Epithelial cell of prostate (primary cell): ENCODE measurements at places on chromosomes 11 and 22.

DNA sequence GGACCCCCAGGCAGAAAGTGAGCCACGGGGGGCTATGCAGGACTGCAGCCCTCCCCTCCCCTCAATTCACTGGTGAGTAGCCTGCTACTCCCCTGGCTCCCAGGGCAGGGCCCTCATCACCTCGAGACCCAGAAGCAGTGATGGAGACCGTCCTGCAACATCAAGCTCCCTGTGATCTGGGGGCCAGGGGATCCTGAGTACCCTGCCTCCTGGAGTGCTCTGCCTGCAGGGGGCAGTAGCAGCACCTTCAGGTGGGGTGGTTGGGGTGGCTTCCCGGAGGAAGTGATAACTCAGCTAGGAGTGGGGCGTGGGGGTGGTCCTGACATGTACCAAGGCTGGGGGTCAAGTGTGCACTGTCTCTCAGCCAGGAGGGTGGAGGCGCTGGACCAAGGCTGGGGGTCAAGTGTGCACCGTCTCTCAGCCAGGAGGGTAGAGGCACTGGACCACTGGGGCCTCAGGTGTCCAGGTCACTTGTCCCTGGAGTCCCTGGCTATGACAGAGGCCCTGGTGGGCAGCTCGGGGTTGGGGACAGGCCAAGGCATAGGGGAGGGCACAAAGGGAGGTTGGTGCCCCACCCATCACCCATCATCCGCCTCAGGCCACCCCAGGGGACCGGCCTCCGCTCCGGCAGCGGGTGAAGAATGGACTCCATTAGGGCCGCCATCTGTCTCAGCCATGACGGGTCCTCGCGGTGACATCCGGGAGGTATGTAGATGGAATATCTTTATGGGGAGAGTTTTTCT, 9.4 kb downstream of the RTN4R start:
- DNase-seq = no peak

DNA sequence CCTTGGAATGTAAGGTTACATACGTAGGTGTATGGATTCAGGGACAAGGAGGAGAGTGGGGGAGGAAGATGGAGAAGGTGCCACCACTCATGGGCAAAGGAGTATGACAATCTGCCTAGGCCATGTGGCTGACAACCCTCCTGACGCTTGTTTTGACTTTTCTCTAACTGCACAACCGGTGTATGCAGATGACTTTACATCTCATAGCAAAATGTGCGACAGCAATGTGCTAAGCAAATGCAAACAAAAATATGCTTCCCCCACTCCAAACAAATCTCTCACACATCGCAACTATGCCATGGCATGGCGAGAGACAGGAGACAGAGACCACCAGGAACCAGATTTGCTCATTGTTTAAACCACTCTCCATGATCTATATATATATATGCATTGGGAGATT, 191.8 kb downstream of the BLID start:
- no peak for DNase-seq

GRCh38 chr11:79949574-79949973, 508.7 kb upstream of the TENM4 start:
- DNase-seq = no peak

DNA sequence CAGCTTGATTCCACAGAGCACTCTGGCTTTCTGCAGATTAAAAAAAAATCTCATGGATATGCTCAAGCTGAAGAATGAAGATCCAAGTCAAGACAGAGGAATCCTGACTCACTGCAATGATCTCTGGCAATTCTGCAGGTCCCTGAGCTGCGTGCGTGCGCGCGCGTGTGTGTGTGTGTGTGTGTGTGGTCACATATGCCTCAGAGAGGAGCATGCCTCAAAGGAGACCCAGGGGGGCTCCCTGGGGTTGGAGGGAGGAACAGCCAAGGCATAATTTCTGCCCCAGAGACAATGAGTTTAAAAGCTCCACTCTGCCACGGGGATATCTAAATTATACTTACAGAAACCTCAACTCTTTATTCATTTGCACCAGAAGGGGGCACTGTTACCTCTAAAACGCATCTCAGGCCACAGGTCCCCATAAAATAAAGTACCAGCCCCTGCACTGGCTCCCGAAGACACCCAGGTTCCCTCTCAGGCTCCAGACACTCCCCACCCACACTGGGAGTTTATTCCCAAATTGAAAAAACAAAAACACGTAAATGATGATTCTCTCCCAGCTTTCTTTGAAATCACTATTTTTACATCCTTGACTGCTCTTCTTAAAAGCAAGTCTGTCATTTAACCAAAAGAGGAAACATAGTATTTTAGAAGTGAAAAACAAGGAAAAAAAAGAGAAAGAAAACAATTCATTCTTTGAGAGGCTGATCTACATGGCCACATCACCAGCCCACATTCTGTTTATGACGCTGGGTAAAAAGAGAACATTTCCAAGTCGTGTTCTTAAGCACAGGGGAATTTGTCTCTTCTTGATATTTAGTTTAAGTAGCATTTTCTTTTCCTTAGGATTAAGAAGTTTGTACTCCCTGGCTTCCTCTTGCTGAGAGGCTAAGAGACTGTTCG, 401.0 kb downstream of the LARGE1 start:
- DNase-seq = no peak

DNA sequence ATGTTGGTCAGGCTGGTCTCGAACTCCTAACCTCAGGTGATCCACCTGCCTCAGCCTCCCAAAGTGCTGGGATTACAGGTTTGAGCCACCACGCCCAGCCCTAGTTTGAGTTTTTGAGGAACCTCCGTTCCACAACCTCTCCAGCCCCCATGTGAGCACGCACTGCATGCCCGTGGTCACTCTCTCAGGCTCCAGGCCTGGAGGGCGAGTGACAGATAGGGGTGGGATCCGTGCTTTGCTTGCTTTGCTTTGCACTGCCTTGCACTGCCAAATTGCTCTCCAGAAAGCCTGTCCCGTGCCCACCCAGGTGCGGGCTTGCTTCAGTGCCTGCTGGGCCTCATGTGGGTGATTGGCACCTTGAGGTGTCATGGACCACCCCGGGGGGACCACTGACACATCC, 29.9 kb downstream of the FGF4 start:
- DNase-seq = no peak

DNA sequence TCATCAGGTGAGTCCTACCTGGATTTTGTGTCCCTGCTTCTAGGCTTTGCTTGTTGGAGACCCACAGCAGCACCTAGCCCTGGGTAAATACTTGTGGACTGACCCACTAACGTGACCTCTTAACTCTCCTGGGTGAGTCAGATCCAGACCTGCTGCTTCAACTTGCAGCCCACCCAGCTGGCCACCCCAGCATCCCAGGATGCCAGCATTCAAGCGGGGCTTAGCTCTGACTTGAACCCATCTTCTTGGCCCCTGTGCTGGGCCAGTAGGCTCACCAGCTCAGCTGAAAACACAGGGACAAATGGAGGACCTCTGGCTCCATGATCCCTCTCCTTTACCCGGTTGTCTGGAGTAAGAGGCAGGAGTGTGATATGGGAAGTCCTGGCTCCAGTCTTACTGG, 33.5 kb downstream of the PARVG start:
- no peak for DNase-seq

DNA sequence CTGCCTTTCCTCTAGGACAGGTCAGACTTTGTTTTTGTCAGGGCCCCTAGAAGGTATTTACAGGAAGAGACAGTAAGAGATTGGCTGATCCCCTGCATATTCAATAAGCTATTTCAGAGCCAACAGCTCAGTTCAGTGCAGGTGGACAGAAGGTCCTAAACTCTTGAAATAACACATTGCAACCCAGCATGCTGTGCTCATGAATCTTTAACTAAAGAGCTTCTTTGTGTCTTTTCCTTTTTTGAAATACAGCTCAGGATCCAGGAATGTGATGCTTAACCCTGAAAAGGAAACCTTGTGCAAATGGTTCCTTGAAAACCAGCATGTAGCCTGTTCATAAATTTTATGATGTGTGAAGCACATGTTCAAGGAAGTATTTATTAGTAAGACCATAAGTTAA, 43.9 kb downstream of the BBOX1 start:
- DNase-seq = no peak

- no peak for DNase-seq
Observed at GRCh38 chr11:102416976-102417375, 35.6 kb downstream of the TMEM123 start.

- DNase-seq = no peak
Observed at GRCh38 chr11:9936754-9937153, 272.9 kb downstream of the SWAP70 start.

GRCh38 chr22:18033204-18033998, 9.0 kb upstream of the MICAL3 start:
- no peak for DNase-seq

DNA sequence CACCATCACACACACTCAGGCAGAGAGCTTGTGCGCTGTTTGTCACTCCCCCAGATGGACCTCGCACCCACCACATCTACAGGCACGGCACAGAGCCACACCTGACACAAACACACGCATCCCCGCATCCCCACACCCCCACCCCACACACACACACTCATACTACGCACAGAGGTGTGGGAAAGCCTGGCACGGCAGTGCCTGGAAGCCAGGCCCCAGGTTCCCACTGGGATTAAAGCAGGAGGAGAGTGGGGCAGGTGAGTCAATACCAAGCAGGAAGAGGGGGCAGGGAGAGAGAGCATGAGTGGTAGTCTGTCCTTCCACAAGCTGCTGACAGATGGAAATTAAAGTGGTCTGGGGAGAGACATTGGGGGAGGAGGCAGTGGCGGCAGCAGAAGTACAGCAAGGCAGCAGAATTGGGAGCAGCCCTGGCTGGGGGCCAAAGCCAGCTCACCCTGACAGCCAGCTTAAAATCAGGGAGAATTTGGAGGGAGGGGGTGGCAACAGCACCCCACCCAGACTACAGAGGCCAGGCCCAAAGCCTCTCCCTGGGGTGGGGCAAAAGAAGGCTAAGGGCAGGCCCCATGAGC, 20.7 kb downstream of the TNKS1BP1 start:
- no peak for DNase-seq

GRCh38 chr11:44221992-44222391, 87.9 kb downstream of the ALX4 start:
- no peak for DNase-seq

GRCh38 chr22:28034760-28035401, 115.8 kb upstream of the PITPNB start:
- DNase-seq = no peak

GRCh38 chr11:75105462-75105925, 8.8 kb upstream of the OR2AT4 start:
- DNase-seq = no peak

- no peak for DNase-seq
Observed at GRCh38 chr11:114340311-114341131, 44.3 kb downstream of the NNMT start.

DNA sequence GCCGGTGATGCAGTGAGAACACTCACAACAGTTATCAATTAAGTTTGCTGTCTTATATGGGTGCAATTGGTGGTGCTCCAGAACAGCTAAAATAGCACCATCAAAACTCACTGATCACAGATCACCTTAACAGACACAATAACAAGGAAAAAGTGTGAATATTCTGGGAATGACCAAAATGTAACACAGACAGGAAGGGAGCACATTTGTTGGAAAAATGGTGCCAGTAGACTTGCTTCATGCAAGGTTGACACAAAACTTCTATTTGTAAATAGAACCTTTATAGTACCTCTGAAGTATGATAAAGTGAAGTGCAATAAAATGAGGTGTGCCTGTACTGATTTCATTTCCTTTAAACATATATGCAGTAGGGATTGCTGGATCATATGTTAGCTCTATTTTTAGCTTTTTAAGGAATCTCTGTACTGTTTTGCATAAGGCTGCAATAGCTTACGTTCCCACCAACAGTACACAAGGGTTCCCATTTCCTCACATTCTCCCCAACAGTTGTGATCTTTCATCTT, 56.7 kb upstream of the GLYATL1B start:
- DNase-seq = no peak

DNA sequence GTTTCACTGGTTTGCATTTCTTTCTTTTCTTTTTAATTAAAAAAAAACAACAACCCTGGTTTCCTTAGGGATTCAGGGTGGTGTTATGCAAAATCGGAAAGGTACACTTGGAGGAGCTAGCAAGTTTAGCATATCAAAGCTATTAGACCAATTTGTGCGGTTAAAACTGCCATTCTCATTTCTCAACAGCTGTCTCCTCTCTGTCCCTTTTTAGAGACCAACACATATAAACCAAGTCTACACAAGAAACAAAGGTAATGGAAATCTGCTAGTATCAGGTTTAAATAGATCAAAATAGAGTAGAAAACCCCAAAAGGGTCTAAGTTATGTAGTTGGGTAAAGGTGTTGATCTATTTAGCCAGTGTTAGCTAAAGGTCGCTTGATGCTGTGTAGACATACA, 1.7 kb upstream of the SESN3 start:
- DNase-seq = no peak

DNA sequence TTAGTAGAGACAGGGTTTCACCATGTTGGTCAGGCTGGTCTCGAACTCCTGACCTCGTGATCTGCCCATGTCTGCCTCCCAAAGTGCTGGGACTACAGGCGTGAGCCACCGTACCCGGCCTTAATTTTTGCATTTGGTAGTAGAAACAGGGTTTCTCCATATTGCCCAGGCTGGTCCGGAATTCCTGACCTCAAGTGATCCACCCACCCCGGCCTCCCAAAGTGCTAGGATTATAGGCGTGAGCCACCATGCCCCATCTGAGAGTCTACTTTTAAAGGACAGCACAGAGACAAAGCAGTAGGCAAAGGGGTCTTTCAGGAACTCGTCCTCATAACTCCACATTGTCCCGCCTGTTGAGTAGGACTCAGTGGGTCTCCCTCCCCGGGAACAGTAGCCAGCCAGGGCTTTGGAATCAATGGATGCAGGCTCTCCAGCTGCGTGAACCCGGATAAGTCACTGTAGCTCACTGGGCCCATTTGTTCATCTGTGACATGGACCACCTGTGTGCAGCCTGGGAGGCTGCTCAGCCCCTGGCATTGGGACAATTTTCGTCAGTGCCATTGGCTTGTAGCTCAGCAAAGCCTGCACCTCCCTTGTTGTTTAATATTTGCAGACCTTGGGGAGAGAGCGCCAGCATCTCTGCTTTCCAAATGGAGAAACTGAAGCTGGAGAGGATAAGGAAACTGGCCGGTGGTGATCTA, 86.1 kb downstream of the ARHGAP8 start:
- DNase-seq = no peak

DNA sequence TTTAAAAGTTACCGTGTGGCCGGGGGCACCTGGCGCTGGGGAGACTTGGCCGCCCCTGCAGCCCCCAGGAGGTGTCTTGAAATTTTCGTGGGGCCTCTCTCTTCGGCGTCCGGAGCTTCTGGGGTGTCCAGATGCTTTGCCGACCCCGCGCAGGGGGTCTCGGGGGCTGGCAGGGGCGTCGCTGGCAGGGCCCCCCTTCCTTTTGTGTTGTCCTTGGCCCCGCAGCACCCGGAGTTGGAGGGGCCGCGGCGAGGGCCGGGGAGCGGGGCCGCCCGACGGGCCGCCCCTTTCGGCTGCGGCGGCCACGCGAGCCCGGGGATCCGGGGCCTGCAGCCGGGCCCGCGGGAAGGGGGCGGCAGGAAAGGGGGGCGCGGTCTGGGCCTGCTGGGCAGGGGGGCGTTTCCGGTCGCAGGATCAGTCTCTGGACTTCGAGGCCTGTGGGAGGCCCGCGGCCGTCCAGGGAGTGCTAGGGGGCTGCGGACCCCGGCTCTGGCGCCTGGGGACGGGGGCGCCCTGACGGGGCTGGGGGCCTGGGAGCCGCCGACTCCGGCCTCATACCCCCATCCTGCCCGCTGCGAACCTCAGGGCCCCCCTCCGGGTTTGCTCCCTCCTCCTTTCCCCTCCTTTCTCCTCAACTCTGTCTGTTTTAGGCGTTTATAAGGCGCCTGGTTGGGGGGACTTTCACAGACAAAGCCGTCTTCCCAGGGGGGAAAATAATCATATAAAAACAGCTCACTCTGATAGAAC, 869 bp downstream of the ZC3H7B start:
- DNase-seq = no peak

- DNase-seq = no peak
Observed at GRCh38 chr11:107329164-107329563, 128.5 kb downstream of the CWF19L2 start.
